SHP77 treated with DMSO at 0.1 percent for 48 hours (cell line): ENCODE measurements at places on chromosomes 7 and 10.

DNA sequence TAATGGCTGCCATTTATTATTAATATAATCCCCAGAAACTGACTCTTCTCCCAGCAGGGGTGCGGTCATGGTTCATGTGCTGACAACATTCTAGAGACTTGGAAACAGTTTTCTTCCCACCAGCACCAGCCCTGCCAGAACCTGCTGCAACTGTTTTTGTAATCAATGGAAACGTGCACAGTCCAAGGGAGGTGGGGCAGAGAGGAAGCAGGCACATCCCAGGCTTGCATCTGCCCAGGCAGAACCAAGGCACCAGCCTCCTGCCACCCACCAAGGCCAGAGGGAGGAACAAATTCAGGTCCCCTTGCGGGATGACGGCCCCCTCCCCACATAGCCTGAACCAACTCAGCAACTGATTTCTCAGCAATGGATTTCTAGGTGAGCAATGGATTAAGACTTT lies 119.0 kb downstream of the OAT start:
- DNase-seq, result no peak

DNA sequence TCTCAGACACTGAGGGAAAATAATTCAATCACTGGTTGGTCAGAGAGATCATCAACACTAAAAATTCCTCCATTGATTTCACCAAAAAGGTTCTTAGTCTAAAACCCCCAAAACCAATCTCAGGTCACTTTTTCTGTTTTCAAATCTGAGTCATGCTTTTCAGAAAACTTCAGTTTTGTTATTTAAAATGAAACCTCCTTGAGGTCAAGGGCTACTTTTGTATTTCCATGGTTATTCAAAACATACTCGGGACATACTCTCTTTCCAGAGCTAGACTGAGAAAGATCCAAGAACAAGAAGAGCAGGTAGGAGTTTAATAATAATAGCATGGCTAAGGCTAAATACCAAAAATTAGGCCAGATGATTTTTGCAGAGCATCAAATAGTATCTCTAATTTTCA lies 152.8 kb downstream of the SDHAF3 start:
- no peak for DNase-seq

GRCh38 chr7:148662646-148663045 lies 36.1 kb upstream of the CUL1 start:
- DNase-seq, result no peak

DNA sequence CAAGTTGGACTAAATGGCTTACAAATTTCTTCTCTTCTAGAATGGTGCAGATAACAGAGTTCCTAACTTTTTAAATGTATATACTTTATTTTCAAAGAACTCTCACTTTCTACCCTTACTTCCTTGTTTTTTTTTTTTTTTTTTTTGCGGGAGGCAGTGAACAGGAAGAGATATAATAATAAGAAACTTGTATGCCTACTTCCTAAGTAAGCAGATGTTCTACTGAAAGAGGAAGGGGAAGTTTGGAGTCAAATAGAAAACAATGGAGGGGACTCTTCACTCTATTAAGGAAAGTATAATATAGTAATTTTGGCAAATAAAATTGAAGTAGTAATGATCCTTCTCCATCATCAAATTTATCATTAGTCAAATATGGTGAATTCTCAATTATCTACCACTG lies 754.0 kb downstream of the KCNMA1 start:
- no peak for DNase-seq

GRCh38 chr7:117323305-117323850 lies 520 bp upstream of the WNT2 start:
- no peak for DNase-seq

DNA sequence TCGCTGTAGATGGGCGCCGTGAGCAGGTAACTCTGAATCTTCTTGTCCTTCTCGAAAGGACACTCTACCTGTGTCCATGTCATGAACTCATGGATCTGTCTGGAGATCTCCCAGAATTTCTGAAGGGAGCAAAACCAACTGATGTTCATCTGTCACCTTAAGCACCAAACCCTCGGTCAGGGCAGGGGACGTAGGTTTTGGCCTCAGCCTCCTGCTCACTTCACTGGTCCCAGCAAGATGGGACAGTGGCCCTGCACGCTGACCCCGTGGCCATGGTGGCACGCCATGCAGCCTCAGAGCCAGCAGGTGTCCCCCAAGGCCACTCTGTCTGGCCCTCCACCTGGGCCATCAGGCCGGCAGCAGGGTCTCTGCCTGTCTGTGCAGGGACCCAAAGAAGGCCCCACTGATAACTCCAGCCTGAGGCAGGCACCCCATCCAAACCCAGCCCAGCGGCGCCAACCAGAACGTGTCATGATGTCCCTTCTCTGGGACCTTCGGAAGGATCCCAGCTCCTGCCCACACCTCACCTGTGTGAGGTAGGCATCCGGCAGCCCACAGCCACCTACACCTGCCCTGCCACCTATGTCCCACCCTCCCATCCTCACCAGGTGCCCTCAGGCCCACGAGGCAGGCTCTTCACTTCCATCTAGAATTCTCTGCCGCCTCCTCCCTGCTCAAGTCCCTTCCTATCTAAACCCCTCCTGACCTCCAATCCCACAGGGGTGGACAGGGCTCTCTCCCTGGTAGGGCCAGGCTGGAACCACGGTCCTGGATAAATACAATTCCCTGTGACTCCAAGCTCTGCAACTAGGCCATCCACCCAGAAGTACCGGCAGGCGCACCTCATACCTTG lies 59.0 kb downstream of the CSGALNACT2 start:
- DNase-seq, result no peak

- DNase-seq, result no peak
Measured at GRCh38 chr7:40885503-40885902, 750.7 kb downstream of the SUGCT start.

- DNase-seq, result no peak
Measured at GRCh38 chr10:60944058-60944909, at the start of gene RHOBTB1. RHOBTB1 (minus strand) TSS chr10:60944185; CDS start chr10:60911542, 32,643 bp downstream.

DNA sequence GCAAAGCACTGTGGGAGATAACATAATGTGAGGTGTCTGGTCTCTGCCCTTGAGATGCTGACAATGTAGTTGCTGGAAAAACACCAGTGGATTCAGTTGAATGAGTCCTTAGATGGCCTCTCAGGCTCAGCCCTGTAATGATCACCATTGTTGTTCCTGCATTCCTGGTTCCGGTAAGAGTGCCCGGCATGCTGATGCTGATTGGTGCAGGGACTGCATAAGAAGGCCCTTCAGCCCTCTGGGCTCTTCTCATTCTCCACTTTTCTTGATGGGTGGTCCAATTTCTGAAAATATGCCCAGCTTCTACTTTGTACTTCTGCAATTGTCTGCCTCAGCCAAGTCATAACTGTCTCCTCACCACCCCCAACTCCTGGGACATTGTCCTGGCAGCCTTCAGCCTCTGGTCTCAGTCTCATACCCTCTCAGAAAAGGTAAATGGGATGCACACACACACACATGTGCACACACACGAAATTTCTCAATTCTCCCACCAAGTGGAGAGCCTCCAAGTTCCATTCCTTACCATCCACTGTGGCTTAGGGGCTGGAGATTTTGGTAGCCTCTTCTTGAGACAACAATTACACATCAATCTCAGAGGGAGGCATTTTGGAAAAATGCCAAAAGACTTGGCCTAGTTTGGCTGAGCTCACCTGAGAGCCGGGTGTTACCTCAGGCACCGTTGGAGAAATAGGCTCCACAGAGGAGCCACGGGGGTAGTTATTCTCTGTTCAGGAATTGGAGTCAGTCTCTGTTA lies 314.9 kb downstream of the RPS24 start:
- DNase-seq, result no peak

DNA sequence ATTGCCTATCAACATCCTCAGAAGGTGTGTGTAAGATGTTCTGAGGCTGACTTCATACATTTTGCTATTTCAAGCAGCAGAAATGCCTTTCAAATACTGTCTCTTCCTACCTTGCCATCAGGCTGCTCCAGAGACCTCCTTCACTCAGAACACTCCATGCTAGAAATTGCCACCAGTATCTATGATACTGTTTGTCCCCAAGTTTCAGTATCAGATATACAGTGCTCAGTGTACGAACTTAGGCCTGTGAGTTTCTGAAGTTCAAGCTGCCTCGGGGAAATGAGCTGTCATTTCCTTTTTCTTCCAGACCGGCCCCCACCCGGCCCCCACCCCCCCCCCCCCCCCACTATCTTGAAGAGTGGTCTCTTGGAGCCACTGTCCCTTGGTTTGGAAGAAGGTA lies 373.4 kb upstream of the CHRM2 start:
- DNase-seq, result no peak

DNA sequence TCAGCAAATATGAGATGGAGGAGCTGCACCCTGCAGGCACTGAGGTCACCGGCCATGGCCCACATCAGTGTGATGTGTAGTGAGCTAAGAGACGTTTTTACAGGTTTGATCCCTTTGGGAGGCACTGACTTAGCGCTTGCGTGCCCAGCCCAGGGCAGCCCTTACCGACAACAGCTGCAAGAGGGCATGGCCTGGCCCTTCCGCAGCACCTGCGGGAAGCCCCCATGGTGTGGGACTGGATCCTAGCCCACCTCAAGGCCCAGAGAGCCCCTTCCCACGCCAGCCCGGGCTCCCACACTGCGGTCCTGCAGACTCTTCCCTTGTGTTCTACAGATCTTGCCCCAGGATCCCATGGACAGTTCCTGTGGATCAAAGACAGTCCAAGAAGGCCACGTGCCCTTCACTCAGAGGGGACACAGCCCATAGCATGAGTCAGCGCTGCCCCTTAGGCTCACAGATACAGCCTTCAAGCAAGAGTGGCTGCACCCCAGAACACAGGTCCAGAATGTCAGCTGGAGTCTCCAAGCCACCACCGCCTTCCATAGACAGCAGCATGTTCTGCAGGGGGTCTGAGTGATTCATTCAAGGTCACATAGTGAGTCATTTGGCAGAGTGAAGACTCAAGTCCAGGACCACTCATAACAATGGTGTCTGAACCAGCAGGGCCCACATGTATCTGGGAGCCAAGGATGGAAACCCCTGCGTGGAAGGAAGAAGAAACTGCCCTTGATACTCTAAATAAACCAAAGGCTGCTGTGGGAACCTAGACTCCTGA lies 25.4 kb downstream of the TLL2 start:
- no peak for DNase-seq

GRCh38 chr7:69434398-69434815 lies 163.9 kb upstream of the AUTS2 start:
- DNase-seq, result no peak

DNA sequence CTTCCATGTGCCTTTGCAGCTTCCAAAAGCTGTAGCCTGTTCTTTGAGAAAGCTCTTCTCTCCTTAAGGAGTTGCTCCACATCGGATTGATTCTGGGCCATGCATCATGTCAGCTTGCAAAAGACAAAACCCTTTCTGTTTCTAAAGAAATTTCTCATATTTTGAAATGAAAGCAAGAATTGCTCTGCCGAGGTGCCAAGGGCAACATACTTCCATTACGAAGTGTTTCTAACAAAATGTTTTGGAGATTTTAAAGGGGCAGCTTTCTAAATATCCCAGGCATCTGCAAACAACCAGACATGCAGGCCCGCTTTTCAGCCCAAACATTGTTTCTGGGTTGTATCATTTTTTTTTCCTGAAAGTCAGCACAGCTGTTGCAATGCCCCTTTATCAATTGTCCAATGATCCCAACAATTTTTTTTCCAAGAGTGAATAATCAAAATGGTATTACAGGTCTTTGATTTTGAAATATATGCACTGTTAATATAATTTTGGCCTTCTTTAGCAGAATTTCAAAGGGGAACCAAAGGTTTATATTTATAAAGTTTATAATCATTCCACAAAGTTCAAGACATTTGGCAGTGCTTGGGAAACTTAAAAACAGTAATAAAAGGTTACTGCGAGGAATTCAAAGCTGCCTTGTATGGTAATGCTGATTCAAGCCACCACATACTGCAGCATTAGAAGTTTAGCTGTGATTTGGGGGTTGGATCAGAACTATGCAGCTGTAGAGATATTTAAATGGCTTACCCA lies 61.0 kb downstream of the TES start:
- DNase-seq, result no peak
